Right renal pelvis (tissue), 4 donors: ENCODE measurements at places on chromosomes 3 and 15. TPM values are rescaled to one million over a fixed set of nuclear protein-coding genes. Genes with fewer than 3 reads are reported as not detected.

The PIF1 gene
- polyA plus RNA-seq: 5.9 TPM

The TNNC1 gene
- polyA plus RNA-seq: 8.2 TPM

The DPPA2 gene
- polyA plus RNA-seq: 1.2 TPM

DNA sequence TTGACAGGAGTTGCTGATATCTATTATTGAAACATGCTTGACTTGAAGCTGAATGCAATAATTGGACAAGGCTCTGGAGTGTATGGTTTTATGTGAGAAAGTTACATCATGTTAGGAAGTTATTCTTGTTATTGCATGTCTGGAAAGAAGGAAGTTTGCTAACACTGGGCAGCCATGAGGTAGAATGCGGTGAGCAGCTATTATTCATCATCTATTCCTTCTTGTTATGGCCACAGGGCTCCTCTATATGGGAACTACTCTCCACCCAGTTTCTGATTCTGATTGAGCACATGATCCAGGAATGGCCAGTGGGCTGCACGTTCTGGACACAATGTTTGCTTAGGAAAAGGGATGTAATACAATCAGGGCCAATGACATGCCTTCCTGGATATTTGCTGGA is 37.8 kb upstream of the SCN5A start:
- no peak for DNase-seq

- DNase-seq: no peak
Measured at GRCh38 chr15:78049691-78050440, 27.6 kb downstream of the TBC1D2B start.

DNA sequence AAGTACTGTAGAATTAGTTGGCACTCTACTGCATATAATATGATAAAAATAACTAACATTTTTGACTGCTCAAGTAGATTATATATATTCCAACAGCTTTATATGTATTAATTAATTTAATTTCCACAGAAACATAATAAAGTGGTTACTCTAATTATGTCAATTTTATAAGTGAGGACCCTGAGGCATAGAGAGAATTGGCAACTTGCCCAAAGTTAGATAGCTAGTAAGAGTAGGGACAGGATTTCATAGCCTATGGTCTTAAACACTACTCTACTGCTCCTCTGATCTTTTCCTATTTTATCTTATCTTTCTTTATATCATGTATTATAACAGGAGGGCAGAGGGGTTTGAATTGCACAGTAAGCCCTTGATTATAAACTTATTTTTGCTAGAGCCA is 418.7 kb upstream of the SGO1 start:
- no peak for DNase-seq

DNA sequence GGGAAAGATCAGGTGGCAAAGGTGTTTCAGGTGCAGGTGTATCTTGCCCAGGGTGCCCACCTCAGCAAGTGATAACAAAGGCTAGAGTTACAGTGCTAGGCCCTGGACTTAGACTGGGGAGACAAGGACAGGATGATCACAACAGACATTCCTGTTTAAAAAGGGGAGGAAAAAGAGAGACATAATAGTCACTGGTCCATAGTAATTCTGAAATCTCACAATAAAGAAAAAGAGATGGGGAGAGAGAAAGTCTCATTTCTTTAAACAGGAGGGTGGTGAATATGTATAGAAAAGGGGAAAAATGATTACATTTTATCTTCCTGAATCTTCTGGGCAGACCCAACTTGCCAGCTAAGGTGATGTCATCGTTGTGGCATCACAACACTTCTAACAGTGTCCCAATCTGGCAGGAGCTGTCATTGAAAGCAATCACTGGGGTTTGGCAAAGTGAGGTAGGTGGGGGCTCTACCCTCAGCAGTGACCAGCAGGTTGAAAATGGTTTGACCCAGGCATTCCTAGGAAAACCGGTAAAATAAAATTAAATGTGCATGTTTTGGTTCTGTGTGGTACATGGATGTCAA is 99.5 kb downstream of the ZNF621 start:
- DNase-seq: no peak

GRCh38 chr3:46846624-46847542 is 16.4 kb downstream of the MYL3 start:
- DNase-seq: no peak

GRCh38 chr3:188476935-188477334 is 323.0 kb downstream of the LPP start:
- no peak for DNase-seq

- DNase-seq: peak; percentile 31
Measured at GRCh38 chr3:158918008-158918407, 116.2 kb downstream of the MFSD1 start.
